Cardiac fibroblast (primary cell): ENCODE measurements at places on chromosomes 7 and 10.

DNA sequence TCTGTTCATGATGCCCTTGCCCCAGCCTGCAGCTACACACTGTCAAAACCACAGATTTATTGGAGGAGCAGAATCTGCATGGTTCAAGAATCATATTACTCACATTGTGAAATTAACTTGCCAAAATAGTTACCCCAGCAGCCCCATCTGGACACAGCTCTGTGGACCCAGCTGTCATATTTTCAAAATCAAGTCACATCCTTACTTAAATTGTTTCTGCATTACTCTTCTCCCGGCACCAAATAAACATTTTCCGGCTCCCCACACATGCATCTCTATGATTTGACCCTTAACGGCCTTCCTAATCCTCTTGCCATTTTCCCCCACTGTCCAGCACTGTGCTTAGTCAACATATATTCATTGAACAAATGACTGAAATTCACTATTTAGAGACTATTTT is 43.8 kb upstream of the GPR26 start:
- DNase-seq, result no peak

- no peak for DNase-seq
These were observed 113.7 kb downstream of the CCDC3 start for GRCh38 chr10:12887780-12888179.

DNA sequence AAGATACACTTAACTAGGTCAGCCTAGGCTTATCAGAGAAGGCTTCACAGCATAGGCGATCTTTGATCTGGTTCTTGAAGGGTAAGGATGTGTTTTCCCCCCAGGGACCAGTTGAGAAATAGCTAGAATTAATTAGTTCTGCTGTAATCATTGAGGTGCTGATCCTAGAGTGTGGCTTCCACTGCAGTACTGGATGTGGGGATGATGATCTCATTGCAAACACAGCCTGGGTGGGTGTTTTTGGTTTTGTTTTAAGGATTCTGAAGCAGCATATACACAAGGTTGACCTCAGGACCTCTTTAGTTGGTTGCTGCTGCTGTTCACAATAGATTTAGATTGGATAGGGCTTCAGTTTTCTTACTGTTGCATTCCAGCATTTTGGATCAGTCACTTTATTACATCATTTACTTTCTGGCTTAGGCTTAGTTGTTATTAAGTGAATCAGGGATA is 159.7 kb downstream of the AUTS2 start:
- DNase-seq, result peak; percentile 32

GRCh38 chr10:22727663-22728062 is 13.3 kb upstream of the PIP4K2A start:
- DNase-seq, result no peak

DNA sequence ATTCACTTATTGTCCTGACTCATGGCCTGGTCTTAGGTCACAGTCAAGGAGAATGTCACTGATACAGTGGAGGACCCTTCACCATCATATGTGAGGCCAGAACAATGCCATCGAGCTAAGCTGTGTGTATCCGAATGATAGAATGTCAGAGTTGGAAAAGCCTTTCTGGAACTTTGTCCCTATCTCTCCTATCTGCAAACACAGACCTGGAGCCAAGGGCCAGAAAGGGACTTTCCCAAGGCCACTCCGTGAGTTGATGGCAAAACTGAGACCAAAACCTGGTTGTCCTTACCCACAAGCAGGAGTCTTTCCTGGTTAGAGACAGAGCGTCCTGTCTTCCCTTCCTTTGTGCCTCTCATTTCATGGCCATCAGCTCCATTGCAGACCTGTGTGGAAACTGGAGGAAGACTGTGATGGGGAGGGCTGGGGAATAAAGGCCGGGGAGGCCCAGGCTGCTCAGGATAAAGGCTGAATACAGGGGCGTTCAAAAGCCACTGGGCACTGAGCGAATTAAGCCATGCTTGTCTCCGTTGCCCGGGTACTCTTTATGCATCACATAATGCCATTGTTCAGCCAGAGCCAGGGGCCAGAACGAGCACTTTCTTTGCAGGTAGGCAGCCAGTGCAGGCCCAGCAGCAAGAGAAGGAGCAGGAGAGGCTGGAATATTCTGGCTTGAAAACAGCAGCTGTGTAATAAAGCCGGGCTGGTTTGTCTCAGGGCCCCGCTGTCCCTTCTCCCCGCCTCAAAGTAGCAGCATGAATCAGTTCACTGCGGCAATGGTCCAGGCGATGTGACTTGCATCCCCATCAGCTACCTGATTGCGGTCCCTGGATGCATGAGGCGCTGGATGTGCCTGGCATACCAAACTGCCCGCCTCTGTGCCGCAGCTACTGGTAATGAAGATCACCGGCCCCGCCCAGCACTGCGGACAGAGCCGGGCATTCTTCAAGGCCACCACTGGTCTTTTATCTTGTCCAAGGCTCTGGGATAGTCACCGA is 143.0 kb downstream of the RPS24 start:
- no peak for DNase-seq
